Tracheal epithelial cell (primary cell): ENCODE measurements at places on chromosomes 13 and 19. TPM values are rescaled to one million over a fixed set of nuclear protein-coding genes. Genes with fewer than 3 reads are reported as not detected.

Gene NBEA
- 1.7 and 2.1 TPM in 2 replicates for total RNA-seq

Gene CBLC
- 132 and 185 TPM in 2 replicates for total RNA-seq

Gene ZIC2
- under 0.01 TPM in 1 of 2 replicates, not detected in the other for total RNA-seq

Gene GJA3
- 0.21 and 0.24 TPM in 2 replicates for total RNA-seq

Gene TJP3
- total RNA-seq, result 2.3 and 5.1 TPM in 2 replicates

Gene METTL21C
- total RNA-seq, result not detected in 2 replicates

Gene IGFL2
- 0.48 and 0.85 TPM in 2 replicates for total RNA-seq

Gene ZNF417
- 8.3 and 9.9 TPM in 2 replicates for total RNA-seq

Gene ANKLE1
- under 0.01 and 0.72 TPM in 2 replicates for total RNA-seq

Gene JUND
- 179 and 199 TPM in 2 replicates for total RNA-seq

Gene DPRX
- total RNA-seq, result not detected in 2 replicates

Gene GGN
- total RNA-seq, result under 0.01 TPM in 1 of 2 replicates, not detected in the other

Gene MEIS3
- total RNA-seq, result 6.2 and 25.8 TPM in 2 replicates

Gene AKAP11
- 15.7 and 23.0 TPM in 2 replicates for total RNA-seq

Gene ZNF709
- 0.64 and 0.96 TPM in 2 replicates for total RNA-seq

Gene ZNF729
- not detected in 2 replicates for total RNA-seq

Gene FPR3
- total RNA-seq, result not detected in 2 replicates

Gene NALCN
- total RNA-seq, result 2.4 TPM in 1 of 2 replicates, not detected in the other

Gene FCER2
- total RNA-seq, result not detected in 2 replicates

Gene PTPRS
- 29.6 and 35.7 TPM in 2 replicates for total RNA-seq

Gene ELAVL3
- total RNA-seq, result not detected in 2 replicates

Gene TMC4
- 32.5 and 38.2 TPM in 2 replicates for total RNA-seq

Gene PLEKHA4
- total RNA-seq, result 3.8 and 5.5 TPM in 2 replicates

Gene PABPC3
- under 0.01 and 0.21 TPM in 2 replicates for total RNA-seq

Gene NLRP4
- not detected in 2 replicates for total RNA-seq

Gene PGLYRP1
- not detected in 2 replicates for total RNA-seq

Gene DACT3
- total RNA-seq, result not detected in 2 replicates

Gene FFAR2
- 0.24 TPM in 1 of 2 replicates, not detected in the other for total RNA-seq

Gene PRKD2
- 21.2 and 25.2 TPM in 2 replicates for total RNA-seq

Gene GAS6
- 53.7 and 130 TPM in 2 replicates for total RNA-seq

Gene OR4F17
- under 0.01 TPM in 1 of 2 replicates, not detected in the other for total RNA-seq

Gene WDR87
- under 0.01 TPM in 1 of 2 replicates, not detected in the other for total RNA-seq

Gene HSD11B1L
- total RNA-seq, result 14.5 and 19.3 TPM in 2 replicates

Gene ZNF850
- 0.43 and 0.72 TPM in 2 replicates for total RNA-seq

Gene ZNF85
- 2.2 and 3.6 TPM in 2 replicates for total RNA-seq

Gene IL12RB1
- total RNA-seq, result under 0.01 TPM in 1 of 2 replicates, not detected in the other

Gene ZNF229
- total RNA-seq, result 8.5 and 10.4 TPM in 2 replicates
